AG10803 (cell line): ENCODE measurements at places on chromosomes 3 and 15.

- DNase-seq: peak; percentile 82
Measured at GRCh38 chr3:174440253-174440701, 418.9 kb upstream of the NAALADL2 start.

DNA sequence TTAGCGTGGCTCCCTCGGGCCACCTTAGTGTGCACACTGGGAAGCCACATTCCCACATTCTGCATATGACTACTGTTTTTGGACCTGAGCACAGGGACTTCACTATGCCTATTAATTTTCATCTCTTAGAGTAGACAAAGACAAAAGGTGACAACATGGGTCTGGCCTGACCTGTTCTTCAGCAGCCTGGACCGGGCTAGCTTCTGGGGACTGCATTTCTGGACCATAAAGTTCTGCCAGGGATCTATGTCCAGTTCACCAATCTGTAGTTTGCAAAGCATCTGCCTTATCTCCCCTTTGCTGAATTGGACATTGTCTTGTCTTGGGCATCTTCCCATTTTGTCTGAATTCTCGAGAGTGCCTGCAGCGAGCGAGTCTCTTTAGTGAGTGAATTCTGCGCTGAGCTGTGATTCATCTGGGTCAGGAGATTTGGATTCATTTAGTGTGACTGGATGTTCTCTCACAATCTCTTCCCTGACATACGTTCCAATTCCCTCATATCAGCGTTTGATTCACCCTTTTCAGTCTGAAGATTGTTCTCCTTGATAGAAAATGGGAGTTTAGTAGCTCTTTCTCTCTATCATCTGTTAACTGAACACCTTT is 112.2 kb upstream of the PLXNA1 start:
- DNase-seq: no peak

- no peak for DNase-seq
Measured at GRCh38 chr15:31223478-31224350, 102.9 kb upstream of the KLF13 start.

GRCh38 chr3:161770484-161771386 is 274.1 kb downstream of the OTOL1 start:
- DNase-seq: no peak

DNA sequence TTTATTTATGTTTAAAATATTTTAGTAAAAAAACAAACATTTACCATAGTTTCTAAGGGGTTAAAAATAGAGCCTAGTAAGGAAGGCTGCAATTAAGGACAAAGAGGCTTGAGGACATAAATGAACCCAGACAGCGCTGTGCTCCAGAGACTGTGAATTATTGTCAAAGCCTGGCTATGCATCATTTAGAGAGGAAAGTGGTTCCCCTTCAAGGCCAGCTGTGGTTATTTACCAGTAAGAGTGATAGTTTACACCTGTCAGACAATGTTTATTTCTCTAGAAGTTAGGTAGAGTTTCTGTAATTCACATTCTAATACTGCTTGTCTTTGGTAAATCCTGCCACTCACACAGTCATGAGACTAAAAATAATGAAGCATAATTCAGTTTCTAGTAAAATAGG is 32.4 kb upstream of the PIK3R4 start:
- no peak for DNase-seq

- DNase-seq: no peak
Measured at GRCh38 chr3:125050488-125051090, 5.2 kb downstream of the HEG1 start.
